ENCODE measurements at places on chromosomes 11 and 22.
A peak's percentile ranks its signal among the peaks of the same experiment; 100 is the strongest.

DNA sequence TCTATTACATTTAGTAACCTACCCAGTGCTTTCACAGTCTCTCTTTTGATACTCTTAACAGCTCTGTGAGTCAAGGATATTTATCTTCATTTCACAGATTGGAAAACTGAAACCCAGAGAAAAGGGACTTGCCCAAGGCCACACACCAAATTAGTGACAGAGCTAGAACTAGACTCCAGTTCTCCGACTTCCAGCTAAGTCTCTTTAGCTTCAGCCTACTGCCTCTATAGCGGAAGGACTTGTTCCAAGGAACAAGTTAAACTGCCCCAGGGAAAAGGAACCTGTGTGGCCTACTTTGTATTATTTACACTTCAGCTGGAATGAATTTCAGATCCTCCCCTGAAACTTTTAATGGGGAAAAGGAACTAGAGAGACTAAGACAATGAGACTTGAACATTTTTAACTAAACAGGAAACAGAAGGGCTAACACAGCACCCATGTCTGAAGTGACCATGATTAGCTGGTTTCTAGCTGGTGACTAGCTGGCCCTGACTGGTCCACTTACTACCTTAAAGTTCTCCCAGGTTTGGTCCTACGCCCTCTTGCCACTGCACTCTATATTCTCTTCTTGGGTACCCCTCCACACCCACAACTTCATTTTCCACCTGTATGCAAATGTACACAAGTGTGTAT lies 1.3 kb downstream of the LRRC51 start:
- no peak for DNase-seq

GRCh38 chr11:108534274-108534882 lies 36.2 kb upstream of the POGLUT3 start:
- no peak for DNase-seq

GRCh38 chr11:107669893-107670601 lies 41.8 kb downstream of the SLN start:
- no peak for DNase-seq

- DNase-seq, result no peak
Observed at GRCh38 chr11:57348052-57348451, 9.9 kb downstream of the P2RX3 start.

GRCh38 chr11:77244277-77245027 lies 57.0 kb downstream of the GDPD4 start:
- no peak for DNase-seq

- no peak for DNase-seq
Observed at GRCh38 chr22:26463101-26463661, 20.4 kb downstream of the HPS4 start.

- no peak for DNase-seq
Observed at GRCh38 chr11:24312464-24313238, 184.2 kb upstream of the LUZP2 start.

DNA sequence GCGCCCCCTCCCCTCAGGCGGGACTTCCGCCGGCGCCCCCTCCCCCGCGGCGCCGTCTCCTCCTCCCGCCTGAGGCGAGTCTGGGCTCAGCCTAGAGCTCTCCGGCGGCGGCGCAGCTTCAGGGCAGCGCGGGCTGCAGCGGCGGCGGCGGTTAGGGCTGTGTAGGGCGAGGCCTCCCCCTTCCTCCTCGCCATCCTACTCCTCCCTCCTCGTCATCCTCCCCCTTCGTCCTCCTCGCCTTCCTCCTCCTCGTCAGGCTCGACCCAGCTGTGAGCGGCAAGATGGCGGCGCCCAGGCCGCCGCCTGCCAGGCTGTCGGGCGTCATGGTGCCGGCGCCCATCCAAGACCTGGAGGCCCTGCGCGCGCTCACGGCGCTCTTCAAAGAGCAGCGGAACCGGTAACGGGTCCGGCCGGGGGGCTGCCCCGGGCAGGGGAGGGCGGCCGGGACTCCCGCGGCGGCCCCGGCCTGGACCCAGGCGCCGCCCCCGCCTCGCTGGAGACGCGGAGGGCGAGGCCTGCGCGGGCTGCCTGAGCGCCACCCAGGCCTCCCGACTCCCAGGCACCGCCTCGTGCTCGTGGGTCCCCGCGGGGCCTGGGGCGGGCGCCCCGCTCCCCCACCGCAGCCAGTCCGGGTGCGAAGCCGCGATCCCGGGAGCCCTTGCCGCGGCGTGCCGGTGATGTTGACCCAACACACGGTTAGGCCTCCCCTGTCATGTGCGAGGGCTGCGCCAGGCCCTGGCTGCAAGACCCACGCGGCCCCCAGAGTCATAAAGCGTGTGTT lies at the start of gene ATXN10:
TSS of gene ATXN10 (plus strand) at position 52 of the 781 bp plus-strand sequence. CDS start at position 282, 230 bp downstream.
- DNase-seq, result peak; percentile 26

DNA sequence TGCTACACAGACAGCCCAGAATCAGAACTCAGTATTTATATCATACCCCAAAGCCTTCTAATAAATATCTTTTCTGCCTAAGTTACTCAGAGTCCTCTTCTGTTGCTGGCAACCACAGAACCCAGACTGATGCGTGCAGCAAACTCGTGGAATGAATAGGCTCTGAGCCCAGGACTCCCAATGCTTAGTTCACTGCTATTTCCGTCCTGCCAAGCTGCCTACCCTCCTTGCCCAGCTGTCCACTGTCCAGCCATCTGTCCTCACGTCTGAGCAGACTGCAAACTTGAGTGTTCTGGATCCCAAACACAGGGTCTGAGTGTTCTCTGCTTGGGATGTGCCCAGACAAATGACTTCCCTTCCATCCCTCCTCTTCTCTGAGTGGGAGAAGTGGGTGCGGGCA lies 19.4 kb downstream of the PTPN5 start:
- no peak for DNase-seq

All from NK-92 treated with Interleukin-12 subunit alpha and Interleukin-12 subunit beta, amount 100 ng/mL, for 24 hours (cell line).